ENCODE measurements at places on chromosomes 5 and 9.

- DNase-seq = no peak
Measured at GRCh38 chr5:150184990-150185912, 4.6 kb upstream of the SLC6A7 start.

DNA sequence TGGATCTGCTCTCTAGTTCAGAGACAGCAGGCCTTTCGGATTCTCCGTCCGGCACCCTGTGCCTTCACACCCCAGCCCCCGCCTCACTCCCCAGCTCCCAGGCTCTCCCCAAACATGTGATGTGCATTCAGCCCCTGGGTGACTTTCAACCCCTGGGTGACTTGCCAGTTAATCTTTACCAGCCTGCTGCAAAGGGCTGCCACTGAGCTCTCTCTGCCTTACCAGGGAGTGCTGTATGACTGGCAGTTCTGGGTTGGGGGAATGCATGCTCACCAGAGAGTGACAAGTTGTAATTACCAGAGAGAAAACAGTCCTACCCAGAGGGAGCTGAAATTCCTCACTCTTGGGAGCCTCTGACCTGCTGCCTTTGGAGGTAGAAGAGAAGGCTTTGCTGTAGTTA, 4.9 kb upstream of the ADRA1B start:
- no peak for DNase-seq

DNA sequence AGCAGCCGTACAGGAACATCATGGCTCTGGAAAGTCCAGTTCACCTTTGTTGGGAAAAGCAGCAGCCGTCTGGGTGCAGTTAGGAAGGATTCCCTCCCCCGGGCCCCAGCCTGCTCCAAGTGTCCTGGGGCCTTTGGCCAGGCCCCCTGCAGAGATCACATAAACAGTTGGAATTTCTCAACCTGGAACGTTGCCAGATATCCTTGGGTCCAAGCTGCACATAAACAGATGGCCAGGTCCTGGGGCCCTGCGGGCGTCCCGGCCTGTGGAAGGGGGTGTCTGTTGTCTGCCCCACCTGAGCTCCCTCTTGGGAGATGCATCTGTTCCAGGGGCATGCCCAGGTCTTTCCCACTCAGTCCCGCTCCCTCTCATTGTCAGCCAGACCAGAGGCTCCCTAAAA, 92.7 kb downstream of the COL5A1 start:
- DNase-seq = no peak

DNA sequence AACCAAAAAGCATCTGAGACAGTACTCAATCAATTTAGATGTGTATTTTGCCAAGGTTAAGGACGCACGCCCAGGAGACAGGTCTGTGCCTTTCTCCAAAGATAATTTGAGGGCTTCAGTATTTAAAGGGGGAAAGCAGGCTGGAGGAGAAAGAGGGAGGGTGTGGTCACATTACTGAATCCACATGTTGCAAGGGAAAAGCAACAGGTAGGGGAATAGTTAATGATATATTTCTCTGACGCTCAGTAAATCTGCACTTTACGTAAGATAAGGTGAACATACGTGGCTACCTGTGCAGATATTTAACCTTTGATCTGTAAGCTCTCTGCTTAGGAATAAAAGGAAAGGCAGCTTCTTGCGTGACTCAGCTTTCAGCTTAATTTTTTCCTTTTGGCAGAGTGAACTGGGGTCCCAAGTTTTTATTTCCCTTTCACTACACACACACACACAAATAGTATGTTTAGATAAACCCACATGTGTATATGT, 443.4 kb downstream of the NTRK2 start:
- no peak for DNase-seq

DNA sequence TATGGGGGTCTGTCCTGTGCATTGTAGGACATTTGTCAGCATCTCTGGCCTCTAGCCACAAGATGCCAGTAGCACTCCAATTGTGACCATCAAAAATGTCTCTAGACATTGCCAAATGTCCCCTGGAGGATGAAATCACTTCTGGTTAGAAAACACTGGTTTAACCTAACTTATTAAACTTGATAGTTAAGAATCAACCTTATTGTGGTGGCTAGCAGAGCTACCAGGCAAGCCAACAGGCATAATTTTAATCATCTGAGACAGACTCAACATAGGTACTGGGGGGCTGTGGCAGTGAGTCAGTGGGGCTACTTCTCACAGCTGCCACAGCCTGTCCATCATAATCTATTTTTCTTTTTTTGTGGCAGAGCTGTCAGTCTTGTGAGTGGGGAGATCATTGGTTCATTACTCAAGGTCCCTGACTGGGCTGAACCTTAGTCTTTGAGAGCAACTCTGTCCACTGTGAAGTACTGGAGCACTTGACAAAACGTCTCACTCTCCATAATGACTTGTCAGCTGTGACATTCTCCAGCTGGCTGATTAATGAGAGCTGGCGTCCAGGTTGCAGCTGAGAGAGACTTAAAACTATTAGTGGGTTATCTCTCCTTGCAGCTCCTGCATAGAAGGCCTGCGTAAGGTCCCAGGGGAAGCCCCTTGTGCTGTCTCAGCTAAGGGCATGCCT, 107.9 kb downstream of the DCP2 start:
- no peak for DNase-seq

All from fibroblast of skin of left biceps (primary cell).